ENCODE measurements at places on chromosomes 13 and 19.

- DNase-seq: no peak
These were observed 1.2 kb downstream of the C5AR1 start for GRCh38 chr19:47310819-47311218.

- peak; percentile 68 for DNase-seq
These were observed 32.8 kb downstream of the TMEM161A start for GRCh38 chr19:19105365-19106055.

GRCh38 chr13:86741762-86742285 lies 929.3 kb upstream of the SLITRK5 start:
- no peak for DNase-seq

DNA sequence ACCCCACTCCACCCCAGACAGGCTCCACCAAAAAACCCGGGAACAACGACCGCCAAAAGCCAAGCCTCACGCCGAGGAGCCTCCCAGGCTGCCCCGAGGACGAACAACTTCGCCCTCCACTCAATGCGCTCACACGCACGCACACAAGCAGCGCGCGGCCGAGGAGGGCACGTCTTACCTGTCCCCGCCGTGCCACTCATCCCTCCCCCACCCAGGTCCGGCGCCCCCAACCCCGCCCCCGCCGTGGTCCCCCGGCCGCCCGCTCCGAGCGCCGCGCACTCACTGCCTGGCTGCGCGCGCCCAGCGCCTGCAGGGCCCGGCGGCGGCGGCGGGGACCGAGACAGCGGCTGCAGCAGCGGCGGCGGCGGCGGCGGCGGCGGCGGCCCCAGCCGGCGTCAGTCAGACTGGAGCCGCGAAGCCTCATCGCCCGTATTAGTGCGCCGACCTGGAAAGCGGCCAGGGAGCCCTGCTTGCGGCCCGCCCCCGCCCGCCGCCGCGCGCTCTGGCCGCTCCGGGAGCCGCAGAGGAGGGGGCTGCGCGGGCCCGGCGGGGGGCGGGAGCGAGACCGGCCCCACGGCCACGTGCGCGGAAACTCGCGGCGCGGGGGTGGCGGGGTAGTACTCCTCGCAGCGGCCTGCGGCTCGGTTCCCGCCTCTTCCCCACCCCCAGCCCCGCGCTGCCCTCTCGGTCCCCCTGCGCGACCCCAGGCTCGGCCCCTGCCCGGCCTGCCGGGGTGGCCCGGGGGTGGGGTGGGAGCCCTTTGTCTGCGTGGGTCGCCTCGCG lies at the start of gene SMAD9:
SMAD9 (minus strand) TSS at position 406 of the 783 bp plus-strand sequence. CDS start 40,549 bp downstream, outside the sequence.
- no peak for DNase-seq

GRCh38 chr13:20525144-20525600 lies 485 bp downstream of the CRYL1 start:
- no peak for DNase-seq

DNA sequence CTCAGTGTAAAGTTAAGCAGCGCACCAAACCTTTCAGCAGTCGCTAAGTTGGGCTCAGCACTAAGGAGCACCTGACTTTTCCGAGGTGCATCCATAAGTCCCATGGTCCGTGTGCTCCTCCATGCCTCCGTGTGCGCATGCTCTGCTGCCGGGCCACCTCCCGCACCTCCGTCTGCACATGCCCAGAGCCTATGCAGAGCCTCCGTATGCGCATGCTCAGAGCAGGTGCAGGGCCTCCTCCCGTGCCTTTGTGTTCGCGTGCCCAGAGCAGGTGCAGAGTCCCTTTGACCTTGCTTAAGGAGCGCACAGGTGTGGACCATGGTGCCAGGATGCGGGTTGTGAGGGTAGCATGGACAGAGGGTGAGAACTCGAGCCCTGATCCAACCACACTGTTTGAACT lies 46.0 kb downstream of the ATP11A start:
- DNase-seq: no peak

- DNase-seq: no peak
These were observed 20.3 kb downstream of the OPA3 start for GRCh38 chr19:45564131-45564780.

DNA sequence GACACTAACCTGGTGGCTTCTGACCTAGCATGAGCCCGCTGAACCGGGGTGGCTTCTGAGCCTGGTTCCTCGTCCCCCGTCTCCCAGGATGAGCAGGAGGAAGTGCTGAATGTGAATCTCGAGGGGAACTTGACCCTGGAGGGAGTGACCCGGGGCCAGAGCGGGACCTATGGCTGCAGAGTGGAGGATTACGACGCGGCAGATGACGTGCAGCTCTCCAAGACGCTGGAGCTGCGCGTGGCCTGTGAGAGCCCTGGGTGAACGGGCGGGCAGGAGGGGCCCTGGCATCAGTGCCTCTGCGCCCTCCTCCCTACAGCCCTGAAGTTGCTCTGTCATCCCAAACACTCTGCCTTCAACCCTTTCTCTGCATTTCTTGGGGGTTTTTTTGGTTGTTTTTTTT lies 5.6 kb downstream of the BCAM start:
- DNase-seq: no peak

GRCh38 chr19:3058821-3059314 lies 3.4 kb downstream of the TLE5 start:
- no peak for DNase-seq

- DNase-seq: no peak
These were observed 33.3 kb downstream of the BRD4 start for GRCh38 chr19:15298847-15299567.

- no peak for DNase-seq
These were observed 1.4 kb downstream of the PARP4 start for GRCh38 chr13:24511019-24511815.

- no peak for DNase-seq
These were observed 103.0 kb downstream of the KL start for GRCh38 chr13:33119022-33119781.

- no peak for DNase-seq
These were observed 51.6 kb upstream of the MIR17HG start for GRCh38 chr13:91295712-91296410.

DNA sequence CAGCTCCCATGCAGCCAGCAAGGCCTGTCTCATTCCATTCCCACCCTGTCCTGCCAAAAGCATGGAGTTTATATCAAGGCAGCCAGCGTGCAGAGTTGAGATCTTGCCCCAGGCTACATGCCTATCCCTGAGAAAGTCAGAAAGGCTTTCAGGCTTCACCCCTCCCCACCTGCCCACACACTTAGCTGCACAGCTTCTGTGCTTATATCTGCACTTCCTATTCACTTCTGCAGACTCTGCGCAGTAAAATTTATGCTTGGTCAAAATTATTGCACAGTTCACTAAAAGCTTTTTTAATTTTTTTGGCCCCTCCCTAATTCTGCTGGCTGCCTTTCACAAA lies 12.5 kb upstream of the ZNF675 start:
- no peak for DNase-seq
